ENCODE measurements at places on chromosomes 11 and 22.

GRCh38 chr11:2741377-2742131 lies 41.8 kb upstream of the KCNQ1OT1 start:
- no peak for DNase-seq

GRCh38 chr11:43130616-43131015 lies 181.2 kb upstream of the API5 start:
- DNase-seq: no peak

GRCh38 chr11:8768625-8769333 lies 86.2 kb downstream of the RPL27A start:
- DNase-seq: peak; percentile 95

DNA sequence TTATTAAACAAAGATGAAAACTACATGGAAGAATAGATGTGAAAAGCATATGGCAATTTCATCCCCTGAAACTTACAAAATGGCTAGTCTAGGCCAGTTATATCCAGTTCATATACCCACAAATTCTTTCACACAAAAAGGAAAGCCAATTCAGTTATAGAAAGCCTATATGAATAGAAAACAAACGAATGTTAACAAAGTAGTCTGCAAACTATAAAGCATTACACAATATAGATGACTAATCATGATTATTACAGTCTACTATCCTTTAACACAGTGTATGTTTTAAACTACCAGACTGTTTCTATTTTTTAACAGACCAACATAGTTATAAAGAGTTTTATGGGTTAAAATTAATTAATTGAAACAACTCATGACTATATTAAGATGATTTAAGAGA lies 12.1 kb downstream of the DCUN1D5 start:
- DNase-seq: peak; percentile 14

DNA sequence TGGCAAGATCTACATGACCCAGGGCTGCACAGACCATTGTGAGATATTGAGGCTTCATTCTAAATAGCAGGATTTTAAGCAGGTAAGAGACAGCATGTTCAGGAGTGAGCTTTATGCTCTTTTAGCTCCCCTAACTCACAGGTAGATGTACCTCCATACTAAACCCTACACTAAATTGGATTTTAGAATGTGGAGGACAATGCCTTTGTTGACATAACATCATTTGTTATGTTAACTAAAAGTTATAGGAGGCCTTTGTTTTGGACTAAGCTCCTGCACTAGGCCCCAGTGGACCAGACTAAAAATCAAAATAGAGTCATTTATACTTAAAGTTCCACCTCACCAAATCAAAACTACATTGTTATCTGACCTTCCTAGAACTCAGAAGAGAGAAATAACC lies 6.8 kb downstream of the DDIAS start:
- no peak for DNase-seq

GRCh38 chr11:80846979-80847378 lies 1406.1 kb upstream of the TENM4 start:
- DNase-seq: no peak

DNA sequence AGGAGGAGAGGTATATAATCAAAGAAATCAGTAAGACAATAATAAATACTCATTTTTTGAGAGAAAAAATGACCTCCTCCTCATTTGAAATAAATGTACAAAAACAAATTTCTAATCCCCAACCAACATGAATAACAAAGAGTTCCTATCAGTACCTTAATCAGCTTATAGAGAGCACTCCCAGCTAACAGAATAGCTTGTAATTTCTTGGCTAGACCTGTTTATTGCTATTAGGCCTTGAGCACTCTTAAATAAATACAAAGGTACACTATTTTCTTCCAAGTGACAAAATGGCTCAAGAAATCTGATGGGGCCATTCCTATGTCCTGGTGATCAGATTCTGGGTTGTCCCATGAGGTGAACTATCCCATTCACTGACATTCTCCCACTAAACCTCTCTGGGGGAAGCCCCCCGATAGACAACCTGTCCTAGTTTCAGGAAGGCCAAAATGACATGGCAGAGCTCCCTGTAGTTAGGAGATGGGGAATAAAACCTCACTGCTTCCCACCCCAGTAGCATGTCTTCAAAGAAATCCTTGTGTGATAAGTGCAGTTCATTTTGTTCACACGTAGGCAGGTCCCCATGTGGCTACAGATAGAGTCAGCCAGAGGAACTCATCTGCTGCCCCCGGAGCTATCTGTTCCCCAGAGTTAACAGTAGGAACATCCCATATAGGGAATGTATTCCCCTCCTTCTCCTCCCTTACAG lies 385.7 kb downstream of the SOX6 start:
- DNase-seq: no peak

Data from fibroblast of skin of scalp (primary cell).